Hematopoietic multipotent progenitor cell treated with erythropoietin and hydrocortisone succinate and interleukin-3 and kit ligand, for 15 days (in vitro differentiated cells): ENCODE measurements at places on chromosomes 6 and 20.

- no peak for DNase-seq
These were observed 513.0 kb upstream of the ADGRB3 start for GRCh38 chr6:68122032-68122431.

- DNase-seq, result no peak
These were observed 71.0 kb upstream of the MARCKS start for GRCh38 chr6:113786168-113786567.

DNA sequence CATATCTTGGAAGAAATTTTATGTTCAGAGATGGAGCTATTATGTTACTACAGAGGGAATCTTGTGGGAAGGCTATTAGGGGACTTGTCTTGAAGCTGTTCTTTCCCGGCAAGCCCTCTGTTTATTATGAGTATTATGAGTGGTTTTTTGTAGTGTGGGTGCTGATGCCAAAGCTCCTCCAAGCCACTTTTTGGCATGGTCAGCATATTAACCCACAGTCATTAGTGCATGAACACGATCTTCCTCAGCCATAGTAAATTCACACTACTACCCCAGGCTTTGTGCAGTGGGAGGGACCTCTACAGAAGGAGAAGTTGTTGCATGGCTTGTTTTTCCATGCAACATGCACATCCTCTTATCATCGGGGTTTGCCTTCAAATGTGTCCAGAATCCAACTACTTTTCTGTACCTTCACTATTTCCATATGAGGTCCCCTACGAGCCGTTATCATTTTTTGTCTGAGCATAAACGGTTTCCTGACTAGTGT, 6.5 kb upstream of the BMP6 start:
- no peak for DNase-seq

DNA sequence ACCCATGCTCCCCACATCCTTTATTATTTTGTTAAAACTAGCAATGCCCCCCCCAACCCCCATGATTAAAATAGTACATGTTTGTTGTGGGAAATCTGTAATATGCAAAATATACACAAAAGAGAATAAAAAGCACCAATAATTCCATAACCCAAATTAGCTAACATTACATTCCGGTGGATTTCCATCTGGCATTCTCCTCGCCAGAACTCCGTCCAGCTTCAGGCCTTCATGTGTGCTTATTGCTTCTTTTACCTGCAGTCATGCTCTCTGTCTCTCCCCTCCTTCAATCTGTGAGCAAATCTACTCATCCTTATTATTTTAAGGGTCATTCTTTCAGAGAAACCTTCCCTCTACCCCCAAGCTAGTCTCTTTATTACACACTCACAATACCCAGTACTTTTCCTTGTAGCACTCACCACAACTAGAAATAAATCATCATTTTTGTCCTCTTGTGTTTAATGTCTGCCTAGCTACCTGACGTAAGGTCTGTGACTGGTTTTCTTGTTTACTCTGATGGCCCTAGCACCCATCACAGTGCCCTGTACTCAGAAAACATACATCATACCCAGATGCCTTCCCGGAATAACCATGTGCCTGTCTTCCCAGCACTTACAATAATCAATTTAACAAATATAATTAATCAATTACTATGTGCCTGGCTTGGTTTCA, 25.6 kb upstream of the IER3 start:
- DNase-seq, result no peak

- DNase-seq, result no peak
These were observed 22.9 kb downstream of the ARHGAP18 start for GRCh38 chr6:129686941-129687627.

DNA sequence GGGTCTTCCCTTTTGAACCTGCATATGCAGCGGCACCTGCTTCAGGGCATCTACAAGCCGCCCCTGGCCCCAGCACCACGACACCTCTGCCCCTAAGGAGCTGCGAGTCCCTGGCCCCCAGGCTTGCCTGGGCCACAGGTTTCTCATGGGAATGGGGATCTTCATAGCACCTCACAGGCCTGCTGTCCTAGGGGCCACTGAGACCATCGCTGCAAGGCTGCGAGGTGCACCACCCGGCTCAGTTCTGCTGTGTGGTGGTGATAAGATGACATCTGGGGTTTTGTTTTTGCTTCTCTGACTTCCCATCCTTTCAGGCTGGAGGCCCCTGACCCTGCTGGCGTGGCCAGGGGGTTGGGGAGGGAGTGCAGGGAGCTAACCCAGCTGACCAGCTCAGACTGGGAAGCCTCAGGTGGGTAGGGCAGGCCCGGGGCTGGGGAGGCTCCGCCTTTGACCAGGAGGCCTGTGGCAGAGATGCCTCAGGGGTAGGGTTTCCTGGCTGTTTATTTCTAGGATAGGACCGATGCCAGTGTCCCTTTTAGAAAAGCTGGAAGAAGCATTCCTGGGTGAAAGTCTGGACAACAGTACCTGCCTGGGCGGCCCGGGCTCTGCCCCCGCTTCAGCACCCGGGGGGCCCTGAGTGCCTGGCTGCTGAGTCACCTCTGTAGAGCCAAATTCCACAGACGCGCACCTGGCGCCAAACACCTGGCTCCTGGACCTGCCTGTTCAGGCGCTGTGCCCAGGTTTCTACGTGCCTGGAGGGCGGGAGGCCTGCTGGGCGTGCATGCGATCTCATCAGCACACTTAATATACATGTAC, 264.7 kb downstream of the DLL1 start:
- no peak for DNase-seq

DNA sequence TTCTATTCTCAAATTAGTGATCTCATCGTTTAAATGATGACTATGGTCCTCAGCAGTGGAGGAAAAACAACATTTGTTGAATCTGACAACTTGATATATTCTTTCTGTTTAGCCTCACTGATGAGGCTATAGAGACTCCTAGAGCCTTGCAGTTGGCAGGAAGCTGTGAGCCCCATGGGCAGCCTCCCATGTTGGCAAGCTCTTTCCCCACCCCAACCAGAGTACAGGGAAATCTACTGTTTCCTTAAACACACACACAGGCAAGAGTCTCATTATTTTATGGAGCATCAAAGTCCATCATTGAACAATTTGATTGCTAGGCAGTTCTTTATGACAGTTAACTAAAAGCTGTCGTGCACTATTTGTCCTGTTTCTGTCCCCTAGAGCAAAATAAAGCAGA, 498.2 kb upstream of the CITED2 start:
- DNase-seq, result no peak

GRCh38 chr6:148747471-148748165, 788 bp downstream of the UST start:
- DNase-seq, result no peak

GRCh38 chr6:122372647-122373046, 26.8 kb upstream of the HSF2 start:
- no peak for DNase-seq

DNA sequence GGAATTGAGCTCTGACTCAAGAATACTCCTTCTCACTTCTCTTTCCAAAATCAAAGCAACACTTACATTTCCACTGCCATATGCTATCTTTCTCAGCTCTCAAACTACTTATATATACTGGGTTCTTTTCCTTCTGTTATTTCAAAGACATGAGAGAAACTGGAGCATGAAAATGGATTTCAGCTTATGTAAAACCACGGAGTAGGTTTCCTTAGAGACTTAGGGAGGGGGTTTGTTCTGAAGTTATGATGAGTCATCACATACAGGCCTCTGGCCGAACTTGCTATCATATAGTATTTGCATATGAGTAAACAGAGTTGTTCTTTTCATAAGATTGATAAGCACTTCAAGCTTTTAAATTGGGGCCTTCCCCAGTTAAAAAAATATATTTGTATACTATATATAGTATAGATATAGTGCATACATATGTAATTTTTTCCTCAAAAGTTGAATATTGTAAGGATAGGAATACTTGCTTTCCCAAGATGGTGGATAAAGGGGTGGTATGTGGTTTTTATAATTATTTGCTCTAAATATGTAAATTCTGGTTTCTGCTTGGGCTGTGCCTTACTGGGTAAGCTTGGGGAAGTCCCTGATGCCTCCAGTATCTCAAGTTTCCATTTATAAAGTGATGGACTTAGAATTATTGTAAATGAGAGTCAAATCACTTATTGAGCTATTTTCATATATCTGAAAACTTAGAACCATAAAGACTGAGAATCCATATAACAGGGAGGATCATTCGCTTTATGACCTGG, 273.9 kb downstream of the RFPL4B start:
- DNase-seq, result no peak

DNA sequence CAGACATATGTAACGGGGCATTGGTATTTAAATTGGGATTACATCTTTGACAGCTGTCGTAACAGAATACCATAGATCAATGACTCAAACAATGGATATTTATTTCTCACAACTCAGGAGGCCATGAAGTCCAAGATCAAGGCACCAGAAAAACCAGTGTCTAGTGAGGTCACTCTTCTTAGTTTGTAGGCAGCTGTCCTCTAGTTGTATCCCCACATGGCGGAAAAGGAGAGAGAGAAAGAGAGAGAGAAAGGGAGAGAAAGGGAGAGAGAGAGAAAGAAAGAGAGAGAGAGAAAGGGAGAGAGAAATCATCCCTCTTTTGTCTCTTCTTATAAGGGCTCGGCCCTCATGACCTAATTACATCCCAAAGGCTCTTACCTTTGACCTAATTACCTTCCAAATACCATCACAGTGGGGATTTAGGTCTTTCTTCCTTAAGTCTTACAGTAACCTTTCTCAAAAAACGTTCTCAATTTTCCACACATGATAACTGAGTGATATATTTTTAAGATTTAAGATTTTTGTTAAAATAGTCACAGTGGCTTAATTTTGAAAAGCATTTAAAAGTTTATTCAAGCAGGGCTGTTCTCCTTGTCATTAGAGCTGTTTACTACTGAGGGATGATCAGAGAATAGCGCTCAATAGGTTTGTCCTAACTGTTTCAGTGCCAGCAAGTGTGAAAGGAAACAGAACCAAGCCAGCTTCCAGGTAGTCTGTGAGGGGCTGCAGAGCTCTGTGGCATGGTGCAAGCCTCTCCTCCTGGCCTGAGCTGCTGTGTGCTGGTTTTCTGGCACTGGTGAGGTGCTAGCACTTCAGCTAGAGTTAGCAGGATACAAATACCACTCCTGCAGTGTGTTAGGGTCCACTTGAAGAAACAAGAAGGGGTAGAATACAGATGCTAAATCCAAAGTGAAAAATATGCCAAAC, 79.0 kb downstream of the IMPG1 start:
- DNase-seq, result no peak

- DNase-seq, result no peak
These were observed 70.9 kb downstream of the CD40 start for GRCh38 chr20:46188866-46189541.

DNA sequence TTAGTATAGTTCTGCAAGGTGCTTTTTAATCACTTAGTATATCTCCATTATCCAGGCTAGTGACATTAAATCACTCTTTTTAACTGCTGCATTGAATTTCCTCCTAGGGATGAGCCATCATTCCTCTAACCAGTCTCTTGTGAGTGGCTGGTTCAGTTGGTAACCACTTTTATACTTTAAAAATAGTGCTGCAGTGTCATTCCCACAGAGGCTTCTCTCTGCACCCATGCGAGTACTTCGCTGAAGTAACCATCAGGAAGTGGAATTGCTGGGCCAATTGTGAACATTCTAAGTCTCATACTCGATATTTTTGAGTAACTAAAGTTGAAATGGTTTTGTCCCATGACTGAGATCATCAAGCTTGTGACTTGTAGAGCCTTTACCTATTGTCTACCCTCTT, 2.1 kb downstream of the BTN3A2 start:
- no peak for DNase-seq

DNA sequence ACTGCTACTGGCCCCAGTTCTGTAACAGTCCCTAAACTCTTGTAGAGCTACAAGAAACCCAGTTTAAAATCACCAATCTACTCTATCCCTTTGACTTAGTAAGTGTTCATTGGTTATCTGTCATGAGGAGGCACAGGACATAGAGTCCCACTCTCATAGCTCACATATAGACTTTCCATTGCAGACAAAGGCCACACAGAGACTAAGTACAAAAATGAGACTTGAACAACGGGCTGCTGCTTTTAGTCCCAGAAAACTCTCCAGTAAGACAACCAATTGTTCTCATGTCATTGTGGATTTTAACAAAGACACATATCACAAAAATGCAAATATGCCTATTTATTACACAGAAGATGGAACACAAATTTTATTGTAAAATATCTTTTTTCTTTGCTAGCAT, 197.4 kb downstream of the PTPRK start:
- DNase-seq, result no peak

GRCh38 chr20:47360297-47361056, 4.0 kb upstream of the ZMYND8 start:
- DNase-seq, result peak; percentile 99

GRCh38 chr6:63636518-63637021, 968 bp downstream of the PHF3 start:
- DNase-seq, result peak; percentile 47

- no peak for DNase-seq
These were observed 2.8 kb downstream of the EYA2 start for GRCh38 chr20:46897328-46897880.

DNA sequence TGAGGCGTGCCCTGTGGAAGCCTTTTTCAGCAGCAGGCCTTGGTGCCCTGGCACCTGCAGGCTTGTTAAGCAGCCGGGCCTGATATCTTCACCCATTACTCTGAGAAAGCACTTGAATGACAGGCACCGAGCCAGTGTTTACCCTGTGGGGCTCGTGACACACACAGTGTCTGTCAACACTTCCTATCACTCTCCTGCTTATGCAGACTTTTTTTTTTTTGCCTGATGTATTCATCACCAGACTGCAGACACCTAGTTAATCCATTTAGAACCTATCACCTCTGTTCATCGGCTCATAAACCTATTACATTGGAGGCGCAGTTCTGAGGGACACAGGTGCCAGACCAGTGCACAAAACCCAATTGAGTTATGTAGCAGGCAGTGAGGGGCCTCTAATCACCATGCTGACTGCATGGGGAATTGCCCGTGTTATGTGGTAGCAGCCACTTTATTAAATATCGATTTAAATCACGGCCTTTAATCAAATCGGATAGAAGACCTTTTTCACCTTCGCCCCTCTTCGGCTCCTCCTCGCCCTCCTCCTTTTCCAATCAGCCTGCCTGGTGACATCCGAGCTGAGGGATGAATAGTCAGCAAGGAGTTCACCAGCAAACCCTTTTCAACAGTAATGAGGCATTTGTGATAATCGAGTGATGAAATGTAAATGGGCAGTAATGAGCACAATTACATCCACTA, 962.9 kb upstream of the SLC35B3 start:
- no peak for DNase-seq

DNA sequence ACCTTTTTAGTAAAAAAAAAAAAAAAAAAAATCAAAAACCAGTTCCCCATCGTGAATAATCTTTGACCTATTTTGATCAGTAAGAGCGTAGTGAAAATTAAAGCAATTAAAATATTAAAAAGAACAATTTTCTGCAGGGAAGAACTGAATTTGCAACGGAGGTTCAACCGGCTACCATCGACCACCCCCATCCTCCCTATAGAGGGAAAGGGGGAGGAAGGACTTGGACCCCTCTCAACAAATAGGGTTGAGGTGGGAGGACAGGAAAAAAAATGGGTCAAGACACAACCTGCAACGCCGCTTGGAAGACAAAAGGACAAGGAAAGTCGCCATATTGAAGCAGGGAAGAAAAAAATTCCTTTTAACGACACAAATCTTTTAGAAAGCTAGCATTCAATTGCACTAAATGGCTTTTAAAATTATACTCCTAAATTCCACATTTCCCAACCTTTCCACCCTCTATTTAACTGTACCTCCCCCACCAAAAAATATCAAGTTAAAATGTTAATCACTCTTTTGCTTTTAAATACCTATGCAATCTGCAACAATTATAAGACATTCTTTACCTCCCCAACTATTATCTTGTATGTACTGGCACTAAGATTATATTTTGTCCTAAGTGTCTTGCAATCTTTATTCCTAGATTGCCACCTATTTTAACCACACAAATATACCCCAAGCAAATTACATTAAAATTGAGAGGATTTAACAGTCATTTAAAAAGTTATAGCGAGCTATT, 1.7 kb downstream of the PPP1R10 start:
- peak; percentile 72 for DNase-seq
